ENCODE measurements at places on chromosomes 7 and 10.

DNA sequence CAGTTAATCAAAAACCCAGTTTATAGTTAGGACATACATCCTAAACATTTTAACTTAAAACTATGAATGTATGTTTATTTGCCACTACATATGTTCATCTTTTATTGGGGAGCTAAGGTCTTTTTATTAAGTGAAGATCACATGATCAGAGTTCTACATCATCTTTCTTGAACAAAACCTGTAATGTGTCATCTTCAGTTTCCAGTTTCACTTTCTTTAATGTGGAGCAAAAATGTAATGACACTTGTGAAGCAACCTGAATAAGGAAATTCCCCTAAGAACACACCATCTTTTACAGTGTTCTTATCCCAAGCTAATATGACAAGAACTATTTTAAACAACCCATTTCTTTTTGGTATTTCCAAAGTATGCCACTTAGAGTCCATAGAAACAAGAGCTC, 166.7 kb upstream of the BET1 start:
- DNase-seq: no peak

DNA sequence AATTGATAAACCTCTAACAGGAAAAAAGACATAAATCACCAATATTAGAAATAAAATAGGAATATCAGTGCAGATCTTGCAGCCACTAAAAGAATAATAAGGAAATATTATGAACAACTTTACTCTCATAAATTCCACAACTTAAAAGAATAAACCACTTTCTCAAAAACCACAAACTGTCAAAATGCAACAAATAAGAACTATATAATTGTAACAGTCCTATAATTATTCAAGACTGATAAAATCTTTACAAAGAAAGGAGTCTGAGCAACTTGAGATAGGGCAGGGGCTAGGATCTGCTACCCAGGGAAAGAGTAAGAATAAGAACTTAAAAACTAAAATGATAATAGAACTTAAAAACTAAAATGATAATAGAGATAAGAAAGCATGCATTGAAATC, 169.5 kb upstream of the GDF10 start:
- no peak for DNase-seq

- no peak for DNase-seq
These were observed 137.5 kb upstream of the PRPS1L1 start for GRCh38 chr7:18165166-18165565.

DNA sequence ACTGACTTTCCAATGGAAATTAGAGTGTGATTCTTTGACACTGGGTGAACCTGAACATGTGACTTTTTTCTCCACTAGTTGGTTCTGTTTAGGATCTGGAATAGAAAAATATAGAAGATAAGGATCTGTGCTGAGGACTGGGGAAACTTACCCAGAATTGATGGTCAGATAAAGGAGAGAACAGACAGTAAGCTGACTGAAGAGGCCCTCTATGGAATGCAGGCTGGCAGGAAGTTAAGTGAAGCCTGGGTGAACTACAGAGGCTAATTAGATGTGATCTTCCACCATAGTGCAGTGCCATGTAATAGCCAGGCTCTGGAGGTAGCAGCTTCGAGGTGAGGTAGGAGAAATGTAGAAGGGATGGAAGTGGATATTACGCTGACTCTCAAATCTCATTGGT, 455.3 kb downstream of the PLXDC2 start:
- DNase-seq: no peak

GRCh38 chr10:46233181-46233580, 53.6 kb upstream of the ANTXRL start:
- DNase-seq: no peak

- no peak for DNase-seq
These were observed 2.9 kb downstream of the TECPR1 start for GRCh38 chr7:98249106-98249505.

- DNase-seq: no peak
These were observed 38.6 kb downstream of the RSBN1L start for GRCh38 chr7:77734659-77735421.

GRCh38 chr10:118901906-118902305, 127.6 kb upstream of the NANOS1 start:
- DNase-seq: no peak

DNA sequence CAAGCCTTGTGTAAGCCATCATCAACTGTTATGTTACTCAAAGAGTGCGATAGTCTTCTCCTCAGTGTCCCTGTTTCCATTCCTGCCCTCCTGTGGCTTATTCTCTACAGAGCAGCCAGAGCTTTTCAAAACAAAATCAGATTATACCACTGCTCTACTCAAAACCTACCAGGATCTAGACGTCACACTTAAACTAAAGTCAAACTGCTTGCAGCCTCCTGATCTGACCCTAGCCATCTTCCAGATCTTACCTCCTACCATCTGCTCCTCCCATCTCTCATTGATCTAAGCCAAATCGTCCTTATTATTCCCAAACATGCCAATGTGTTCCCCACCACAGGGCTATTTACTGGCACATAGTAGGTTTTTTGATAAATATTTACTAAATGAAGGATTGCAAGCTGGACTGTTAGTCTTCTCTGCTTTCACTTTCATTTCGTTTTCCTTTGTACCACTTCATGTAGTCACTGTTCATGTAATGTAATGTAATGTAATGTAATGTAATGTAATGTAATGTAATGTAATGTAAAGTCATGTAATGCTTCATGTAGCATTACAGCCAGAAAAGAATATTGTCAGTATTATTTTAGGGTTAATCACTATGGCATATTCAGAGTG, 116.1 kb downstream of the GPR37 start:
- DNase-seq: no peak

DNA sequence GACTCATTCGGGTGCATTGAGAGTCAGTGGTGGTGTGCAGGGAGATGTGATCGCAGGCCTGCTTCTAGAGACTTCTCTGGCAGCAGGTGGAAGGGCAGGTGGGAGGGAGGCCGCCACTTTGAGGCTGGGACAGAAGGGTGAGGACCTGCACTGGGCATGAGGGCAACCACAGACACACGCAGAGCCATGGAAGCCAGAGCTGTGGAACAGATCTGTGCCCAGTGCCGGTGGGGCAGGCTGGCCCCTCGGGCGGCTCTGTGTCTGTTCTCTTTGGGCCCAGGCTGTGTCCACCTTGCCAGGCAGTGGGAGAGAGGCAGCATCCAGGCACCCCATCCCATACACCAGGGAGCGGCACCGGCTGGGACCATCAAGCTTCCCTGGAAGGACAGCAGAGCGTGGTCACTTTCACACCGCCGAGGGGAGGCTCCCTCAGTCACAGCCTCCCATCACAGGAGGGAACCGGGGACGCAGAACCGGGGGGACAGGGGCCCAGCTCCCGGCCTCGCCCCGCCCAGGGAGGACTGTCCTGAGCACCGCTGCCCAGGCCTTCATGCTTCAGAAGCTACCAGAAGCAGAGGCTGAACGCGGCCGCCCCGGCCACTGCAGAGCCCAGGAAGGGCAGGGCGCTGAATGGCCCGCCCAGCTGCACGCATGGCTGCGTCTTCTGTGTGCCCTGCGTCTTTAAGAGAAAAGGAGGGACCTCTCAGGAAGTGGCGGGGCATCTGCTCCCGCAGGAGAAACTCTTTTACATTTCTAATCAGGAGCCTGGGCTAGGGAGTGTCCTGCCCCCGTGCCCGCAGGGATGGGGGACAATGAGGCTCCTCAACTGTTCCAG, 32.1 kb downstream of the EN2 start:
- no peak for DNase-seq

DNA sequence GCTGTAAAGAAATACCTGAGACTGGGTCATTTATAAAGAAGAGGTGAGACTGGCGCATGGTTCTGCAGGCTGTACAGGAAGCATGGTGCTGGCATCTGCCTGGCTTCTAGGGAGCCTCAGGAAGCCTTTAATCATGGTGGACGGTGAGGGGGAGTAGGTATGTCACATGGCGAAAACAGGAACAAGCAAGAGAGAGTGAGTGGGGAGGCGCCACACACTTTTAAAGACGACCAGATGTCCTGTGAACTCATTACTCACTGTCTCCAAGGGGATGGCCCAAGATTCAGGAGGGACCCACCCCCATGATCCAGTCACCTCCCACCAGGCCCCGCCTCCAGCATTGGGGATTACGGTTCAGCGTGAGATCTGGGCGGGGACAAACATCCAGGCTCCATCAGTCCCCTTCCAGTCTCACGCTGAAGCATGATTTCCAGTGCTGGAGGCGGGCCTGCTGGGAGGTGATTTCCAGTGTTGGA, 3.2 kb downstream of the ZNF316 start:
- DNase-seq: no peak

DNA sequence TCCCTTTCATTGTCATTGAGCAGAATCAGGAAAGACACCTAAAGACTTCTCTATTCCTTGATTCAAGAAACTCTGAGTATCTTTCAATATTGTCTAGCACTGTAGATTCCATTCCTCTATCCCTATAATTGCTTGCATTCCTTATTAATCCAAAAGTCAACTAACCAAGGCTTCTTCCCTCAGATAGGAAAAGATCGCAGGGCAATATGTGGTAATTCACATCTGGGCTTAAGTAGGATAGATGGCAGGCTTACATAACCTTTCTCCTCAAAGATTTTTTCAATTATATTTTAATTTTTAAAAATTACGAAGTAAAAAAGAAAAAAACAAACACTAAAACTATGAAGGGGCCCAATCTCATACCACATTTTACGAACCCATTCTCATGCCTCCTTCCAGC, 7.1 kb upstream of the ARHGAP21 start:
- DNase-seq: no peak

- DNase-seq: no peak
These were observed 11.2 kb downstream of the BTBD16 start for GRCh38 chr10:122282253-122282671.

- no peak for DNase-seq
These were observed 94.3 kb upstream of the SDK1 start for GRCh38 chr7:3206771-3207191.

- peak; percentile 10 for DNase-seq
These were observed 6.3 kb upstream of the KCNMA1 start for GRCh38 chr10:77643795-77644468.

- no peak for DNase-seq
These were observed 93.1 kb downstream of the COBL start for GRCh38 chr7:51223505-51223904.

DNA sequence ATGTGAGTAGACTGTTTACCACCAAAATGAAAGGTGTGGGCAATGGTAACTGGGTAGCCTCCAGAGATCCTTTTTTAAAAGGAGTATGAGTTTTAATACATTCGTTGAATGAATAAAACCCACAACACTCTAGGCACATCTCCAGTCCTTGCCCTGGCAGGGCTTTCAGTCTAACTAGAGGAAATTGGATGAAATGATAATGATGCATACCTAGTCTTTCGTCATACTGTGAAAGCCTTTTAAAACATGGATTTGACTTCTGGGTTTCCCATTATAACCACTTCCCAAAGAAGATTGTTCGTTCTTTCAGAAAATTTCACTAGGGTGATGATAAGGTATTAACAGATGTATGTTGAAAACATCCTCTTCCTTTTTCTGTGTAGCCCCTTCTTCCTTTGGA, 110.8 kb downstream of the REEP3 start:
- DNase-seq: no peak

- DNase-seq: no peak
These were observed 61.5 kb downstream of the PON1 start for GRCh38 chr7:95262875-95263274.

GRCh38 chr10:71213761-71214440, 1.5 kb downstream of the UNC5B start:
- no peak for DNase-seq

DNA sequence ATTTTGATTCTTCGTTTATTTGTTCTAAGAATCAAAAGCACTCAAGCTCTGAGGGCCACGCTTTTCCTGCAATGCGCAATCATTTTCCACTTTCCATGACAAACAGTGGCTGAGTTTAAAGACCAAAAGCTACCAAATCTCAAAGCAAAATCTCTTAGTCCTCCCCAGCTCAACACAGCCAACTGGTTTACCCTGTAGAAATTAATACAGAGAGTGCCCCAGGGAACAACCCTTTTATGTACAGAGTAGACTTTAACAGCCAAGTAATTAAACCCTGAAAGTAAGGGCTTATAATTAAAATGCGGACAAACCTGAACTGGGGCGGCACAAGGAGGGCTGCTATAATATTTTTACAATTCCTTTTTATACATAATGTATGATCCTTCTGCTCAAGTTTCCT, 53.2 kb downstream of the FAM53B start:
- DNase-seq: no peak

DNA sequence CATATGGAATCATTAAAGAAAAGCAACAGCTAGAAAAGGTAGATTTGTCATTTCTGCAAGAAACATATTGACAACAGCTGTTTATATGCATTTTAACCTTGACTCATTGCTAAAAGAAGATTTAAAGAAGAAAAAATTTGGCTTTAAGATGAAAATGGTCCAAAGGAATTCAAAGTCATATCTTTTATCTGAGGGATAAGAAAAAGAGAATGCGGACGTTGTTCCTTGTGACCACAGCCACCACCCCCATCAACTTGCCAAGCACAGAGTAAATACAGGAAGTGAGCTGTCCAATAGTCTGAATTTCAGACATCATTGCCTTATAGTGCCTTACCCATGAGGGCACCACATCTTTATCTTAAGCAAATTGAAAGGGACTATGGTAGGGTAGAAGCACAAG, 7.3 kb upstream of the CRPPA start:
- DNase-seq: no peak

DNA sequence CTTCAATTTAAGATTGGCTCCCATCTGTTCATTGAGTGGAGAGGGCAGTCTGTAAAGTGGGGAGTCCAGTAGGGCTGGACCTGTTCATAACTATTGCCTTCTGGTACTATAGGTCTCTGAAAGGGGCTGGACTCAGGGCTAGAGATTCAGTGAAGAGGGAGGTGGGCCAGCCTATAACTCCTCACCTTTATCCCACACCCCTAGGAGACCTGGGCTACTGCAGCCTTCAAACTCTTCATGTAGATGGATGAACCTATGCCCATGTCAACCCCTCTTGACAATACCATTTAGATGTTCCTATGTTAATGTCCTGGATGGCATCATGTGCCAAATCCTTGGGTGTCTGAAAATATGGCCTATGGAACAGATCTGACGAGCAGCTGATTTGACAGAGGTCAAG, 22.0 kb downstream of the MBL2 start:
- DNase-seq: no peak

- DNase-seq: no peak
These were observed 42.3 kb downstream of the MINPP1 start for GRCh38 chr10:87546971-87547413.

DNA sequence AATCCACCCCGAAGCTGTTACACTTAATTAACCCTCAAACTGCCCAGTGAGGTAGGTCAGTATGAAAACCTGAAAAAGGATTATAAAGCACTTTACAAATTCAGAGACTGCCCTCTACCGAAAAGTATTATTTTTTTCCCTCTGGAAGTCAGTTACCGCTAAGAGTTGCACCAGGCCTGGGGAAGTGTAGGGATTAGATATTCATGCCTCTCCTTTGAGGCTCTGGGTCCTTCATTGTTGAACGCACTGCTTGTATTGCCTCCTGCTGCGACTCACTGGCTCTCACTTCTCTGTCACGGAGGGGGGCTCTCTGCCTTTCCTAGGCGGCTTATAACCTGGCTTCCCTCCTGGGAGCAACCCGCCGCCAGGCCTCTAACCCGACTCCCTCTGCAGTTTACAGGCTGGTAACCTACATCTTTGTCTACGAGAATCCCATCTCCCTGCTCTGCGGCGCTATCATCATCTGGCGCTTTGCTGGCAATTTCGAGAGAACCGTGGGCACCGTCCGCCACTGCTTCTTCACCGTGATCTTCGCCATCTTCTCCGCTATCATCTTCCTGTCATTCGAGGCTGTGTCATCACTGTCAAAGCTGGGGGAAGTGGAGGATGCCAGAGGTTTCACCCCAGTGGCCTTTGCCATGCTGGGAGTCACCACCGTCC, 2.7 kb downstream of the RHBDD2 start:
- DNase-seq: no peak
